Right cardiac atrium (tissue), 5 donors: ENCODE measurements at places on chromosomes 1 and 21. TPM values are rescaled to one million over a fixed set of nuclear protein-coding genes. Genes with fewer than 3 reads are reported as not detected.

Gene PCAT6
- 4.9 TPM for polyA plus RNA-seq

Gene HUNK
- polyA plus RNA-seq = 0.07 TPM

Gene RGS16
- 2.1 TPM for polyA plus RNA-seq

Gene ANKRD65
- 4.5 TPM for polyA plus RNA-seq

Gene NUP210L
- not detected for polyA plus RNA-seq

Gene TSTD1
- 63.6 TPM for polyA plus RNA-seq

Gene APOBEC4
- polyA plus RNA-seq = not detected
